Activated naive CD8-positive, alpha-beta T cell treated with anti-CD3 and anti-CD28 coated beads for 36 hours (primary cell): ENCODE measurements at places on chromosomes 7 and 10.

DNA sequence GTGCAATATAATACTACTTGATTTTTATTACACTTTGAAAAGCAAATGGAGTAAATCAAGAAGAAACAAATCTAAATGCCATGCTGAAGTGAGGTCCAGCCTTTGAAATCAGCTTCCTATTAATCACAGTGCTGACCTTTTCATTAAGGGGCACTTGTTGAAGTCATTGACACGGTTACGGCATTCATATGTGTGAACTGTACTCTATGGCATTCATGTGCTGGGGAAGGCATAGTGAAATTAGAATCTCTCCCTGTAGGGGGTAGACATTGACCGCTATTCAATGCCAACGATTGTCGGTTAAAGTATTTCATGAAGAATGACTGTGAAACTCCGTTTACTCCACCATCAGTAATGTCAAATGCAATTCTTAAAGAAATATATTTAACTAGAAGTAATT lies 296.1 kb upstream of the SEMA3A start:
- DNase-seq, result no peak

DNA sequence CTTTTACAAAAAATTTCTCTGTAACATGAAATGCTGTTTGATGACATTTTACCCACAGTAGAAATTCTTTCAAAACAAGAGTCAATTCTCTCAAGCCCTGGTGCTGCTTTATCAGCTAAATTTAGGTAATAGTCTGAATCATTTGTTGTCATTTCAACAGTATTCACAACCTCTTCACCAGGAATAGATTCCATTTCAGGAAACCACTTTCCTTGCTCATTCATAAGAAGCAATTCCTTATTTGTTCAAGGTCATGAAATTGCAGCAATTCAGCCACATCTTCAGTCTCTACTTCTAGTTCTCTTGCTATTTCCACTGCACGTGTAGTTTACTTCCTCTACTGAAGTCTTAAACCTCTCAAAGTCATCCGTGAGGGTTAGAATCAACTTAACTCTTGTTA lies 14.1 kb downstream of the STAG3 start:
- no peak for DNase-seq

DNA sequence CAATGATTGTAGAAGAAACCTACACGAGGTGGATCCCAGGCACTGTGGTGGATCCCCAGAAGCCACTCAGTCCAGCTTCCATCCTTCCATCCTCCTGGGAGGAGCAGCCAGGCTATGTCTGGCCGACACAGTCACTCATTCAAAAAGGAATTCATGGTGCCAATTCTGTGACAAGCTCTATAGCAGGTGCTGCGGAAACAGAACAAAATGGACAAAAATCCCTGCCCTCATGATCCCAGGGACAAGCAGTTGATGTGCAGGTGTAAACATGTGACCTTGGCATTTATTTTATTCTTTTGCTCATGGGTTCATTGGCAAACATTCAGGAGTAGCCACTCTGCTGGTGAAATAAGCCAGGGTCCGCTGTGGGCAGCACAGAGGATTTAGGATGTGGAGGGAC lies 49.2 kb upstream of the FGFR2 start:
- DNase-seq, result no peak

- DNase-seq, result no peak
These were observed 76.1 kb downstream of the GPR37 start for GRCh38 chr7:124689523-124689922.

DNA sequence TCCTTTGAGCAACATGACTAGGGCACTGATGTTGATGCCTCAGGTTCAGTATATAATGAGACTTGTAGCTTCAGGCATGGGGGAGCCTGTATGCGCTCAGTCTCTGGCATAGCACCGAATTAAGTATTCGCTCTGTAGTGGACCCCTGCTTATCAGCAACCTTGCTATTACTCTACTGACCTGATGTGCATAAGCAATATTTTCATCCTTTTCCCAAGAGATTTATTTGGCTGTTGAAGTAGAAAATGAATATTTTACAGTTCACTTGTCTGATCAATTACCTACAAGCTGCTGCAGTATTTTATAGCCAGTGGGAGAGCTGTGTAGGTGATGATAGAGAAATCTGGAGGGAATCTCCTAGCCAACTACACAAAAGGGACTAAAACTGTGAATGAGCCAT lies 781.6 kb upstream of the PHF14 start:
- no peak for DNase-seq

DNA sequence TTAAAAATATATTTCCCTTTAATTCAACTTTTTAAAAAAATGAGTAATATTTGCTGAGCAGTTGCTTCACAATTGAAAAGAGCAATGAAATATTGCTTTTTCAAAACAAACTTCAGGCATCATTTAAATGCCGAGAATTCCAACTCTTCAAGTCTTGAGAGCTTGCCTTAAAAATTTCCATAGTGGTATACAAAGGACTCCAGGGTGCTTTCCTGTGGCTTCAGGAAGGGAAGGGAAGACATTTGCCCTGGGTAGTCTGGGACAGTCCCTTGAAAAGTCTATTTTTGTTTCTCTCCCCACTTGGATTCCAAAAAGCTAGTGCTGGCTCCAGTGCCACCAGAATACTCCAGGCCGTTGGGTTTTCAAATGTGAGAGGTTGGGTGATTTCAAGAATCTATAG lies 71.7 kb downstream of the HYCC1 start:
- DNase-seq, result no peak

- DNase-seq, result no peak
These were observed 22.8 kb downstream of the FAM107B start for GRCh38 chr10:14751921-14752320.

DNA sequence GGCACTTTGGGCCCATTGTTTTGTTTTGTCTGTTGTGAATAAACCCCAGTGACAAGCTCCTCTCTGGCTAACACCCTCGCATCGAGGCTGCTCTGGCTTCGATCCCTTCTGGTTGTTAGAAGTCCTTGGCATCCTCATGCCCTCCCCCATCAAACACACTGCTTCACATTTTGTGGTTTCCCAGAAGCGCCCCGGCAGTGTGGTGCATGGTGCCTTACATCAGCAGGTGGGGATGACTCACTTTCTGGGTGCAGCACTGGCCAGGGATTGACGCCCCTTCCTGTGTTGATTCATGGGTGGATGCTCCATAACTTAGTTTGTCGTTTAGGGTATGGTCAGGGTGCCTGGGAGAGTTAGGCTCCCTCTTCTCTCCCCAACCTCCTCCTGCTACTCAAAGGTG lies 51.4 kb downstream of the PLPP4 start:
- peak; percentile 8 for DNase-seq

GRCh38 chr7:80186721-80187120 lies 52.1 kb downstream of the GNAI1 start:
- DNase-seq, result no peak

DNA sequence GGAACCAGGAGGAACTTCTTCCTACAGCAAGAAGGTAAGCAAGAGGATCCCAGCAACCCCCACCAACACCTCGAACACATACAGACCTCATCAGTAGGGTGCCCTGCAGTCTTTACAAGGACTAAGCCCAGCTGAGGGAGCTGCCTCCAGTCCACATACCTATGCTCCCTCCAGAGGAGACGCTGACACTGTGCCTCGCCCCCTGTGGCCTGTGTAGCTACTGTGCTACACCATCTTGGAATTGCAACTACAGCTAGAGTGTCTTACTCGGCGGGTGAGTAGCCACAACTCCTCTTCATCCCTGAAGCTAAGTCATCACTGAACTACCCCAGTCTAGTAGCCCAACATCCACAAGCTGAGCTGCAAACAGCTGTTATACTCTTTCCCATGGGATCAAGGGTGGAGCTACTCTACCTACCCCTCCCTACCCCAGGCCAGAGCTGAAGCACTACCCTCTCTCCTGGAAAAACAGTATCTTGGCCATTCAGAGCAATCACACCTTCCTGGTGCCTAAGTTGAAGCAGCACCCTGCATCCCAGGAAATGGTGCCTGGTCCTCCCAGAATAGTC lies 42.2 kb upstream of the CAMK2B start:
- DNase-seq, result no peak
